Activated CD4-positive, alpha-beta T cell treated with anti-CD3 and anti-CD28 coated beads, Interleukin-2, amount 50 U/mL, for 24 hours (primary cell): ENCODE measurements at places on chromosomes 5 and 9.

- DNase-seq, result no peak
Observed at GRCh38 chr5:143124593-143124992, 278.9 kb downstream of the NR3C1 start.

DNA sequence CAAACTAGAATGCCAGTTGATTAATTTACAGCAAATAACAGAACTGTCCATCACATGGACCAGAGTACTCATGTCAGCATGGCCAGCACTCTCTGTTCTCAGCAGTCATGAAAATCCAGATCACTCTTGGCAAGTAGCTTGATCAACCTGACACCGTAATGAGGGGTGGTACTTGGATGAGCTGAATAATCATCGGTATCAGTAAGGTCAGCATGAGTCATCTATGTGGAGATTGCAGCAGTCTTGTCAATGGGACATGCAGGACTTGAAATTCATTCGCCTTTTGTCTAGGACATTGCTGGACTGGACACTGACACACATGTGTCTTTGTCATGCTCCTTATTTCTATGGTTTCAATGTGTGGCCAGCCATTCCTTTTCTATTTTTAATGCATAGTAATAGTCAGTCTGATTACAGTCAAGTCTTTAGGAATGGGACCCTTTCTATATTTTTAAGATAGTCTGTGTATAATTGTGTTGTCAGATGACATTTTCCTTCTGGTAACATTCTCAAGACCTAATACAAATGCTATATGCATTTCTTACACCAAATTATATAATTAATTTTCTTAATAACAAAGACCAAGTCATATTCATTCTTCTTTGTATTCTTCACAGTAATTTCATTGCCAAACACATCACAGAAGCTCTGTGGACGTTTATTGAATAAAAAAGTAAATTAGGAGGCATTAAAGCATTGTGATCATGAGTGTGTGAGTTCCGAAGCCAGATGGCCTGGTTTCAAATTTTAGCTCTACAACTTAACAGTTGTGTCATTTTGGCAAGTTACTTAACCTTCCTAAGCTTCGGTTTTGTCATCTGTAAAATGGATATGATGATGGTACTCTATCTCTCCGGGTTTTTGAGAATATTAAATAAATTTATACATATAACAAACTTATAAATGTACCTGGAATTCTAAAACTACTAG is 57.4 kb downstream of the ADAMTSL1 start:
- DNase-seq, result no peak

- no peak for DNase-seq
Observed at GRCh38 chr5:115798252-115798651, 18.2 kb downstream of the CDO1 start.

GRCh38 chr9:1094749-1095148 is 44.6 kb downstream of the DMRT2 start:
- DNase-seq, result no peak

DNA sequence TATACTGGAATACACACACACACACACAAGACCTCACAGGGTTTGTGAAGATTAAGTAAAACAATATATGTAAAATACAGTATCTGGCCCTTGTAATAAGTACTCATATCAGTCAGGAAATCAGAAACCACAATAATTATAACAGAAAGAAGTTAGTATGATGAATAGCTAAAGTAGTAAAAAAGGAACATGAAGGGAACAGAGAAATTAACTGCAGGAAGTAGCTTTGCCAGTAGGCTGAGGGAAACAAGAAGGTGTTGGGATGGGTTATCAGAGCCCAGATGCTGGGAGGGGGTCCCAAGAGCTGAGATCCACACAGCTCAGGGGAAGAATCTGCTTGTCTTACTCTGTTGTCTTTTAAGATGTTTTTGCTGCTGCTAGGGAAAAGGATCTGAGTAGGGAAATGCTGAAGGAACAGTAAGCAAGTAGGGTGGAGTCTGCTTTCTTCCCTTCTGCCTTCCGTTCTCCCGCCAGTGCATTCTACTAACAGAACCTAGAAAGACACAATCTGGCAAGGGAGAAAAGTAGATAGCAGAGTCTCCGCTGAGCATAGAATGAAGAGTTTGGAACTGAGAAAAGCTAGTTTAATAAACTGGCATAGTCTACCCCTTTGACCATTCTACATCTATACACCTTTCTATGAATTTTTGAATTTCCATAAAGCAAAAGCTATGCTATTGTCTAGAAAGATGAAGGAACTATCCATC is 55.3 kb upstream of the ALDH1A1 start:
- DNase-seq, result no peak

DNA sequence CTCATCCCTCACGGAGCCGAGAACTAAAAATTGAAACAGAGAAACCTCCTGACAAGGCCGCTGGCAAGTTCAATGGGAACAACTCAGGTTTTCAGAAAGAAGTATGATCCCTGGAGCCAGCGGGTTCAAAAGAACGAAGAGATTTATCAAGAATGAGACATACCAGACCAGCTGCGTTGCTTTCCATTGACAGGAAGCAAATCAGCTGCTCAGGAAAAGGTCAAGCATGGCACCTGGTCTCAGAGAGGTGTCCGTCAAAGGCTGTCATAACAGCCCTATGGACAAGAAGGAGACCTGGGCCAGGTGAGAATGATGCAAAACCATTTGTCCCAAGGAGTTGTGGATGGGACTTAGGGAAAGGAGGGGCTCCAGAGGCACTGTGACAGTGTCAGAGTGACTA is 34.9 kb upstream of the GNE start:
- DNase-seq, result no peak

DNA sequence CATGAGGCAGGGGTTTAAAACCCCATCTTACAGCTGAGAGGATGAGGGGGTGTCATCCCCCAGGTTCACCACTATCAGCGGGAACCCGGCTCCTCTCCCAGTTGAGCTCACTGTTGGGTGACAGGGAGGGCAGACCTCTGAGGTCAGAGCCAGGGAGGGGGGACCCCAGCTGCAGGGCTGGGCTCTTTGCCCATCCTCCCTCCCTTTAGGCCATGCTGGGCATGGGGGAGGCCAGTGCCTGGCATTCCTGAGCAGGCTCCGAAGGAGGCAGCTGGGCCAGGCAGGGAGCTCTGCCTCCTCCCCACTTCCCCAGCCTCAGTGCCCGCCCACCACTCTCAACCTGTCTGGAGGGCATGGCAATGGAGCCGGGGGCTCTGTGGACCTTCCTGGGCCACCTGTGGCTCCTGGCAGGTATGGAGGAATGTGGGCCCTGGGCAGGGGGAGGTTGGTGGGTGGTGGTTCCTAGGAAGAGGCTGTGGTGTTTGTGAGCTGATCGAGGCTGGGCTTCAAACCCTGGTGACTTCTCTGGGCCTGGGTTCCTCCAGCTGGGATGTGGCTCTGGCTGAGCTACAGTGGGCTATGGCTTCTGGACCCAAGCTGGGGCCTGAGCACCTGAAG is 12.6 kb downstream of the CRB2 start:
- no peak for DNase-seq

DNA sequence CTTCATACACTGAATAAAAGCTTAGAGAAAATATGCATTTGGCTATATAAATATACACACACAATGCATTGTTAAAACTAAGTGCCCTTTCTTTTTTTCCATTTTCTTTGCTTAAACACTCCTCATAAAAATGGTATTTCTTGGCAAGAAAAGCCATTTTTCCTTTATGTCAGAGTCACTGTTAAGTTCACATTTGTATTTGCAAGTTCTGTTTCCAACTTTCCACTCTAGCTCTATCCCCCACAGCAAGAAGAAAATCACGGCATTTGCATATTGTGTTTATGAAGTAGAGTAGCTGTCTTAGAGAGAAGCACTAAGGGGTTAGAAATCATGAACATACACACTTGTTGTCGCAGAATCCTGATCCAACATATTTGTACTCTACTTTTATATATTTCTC is 662.1 kb upstream of the MEF2C start:
- no peak for DNase-seq

DNA sequence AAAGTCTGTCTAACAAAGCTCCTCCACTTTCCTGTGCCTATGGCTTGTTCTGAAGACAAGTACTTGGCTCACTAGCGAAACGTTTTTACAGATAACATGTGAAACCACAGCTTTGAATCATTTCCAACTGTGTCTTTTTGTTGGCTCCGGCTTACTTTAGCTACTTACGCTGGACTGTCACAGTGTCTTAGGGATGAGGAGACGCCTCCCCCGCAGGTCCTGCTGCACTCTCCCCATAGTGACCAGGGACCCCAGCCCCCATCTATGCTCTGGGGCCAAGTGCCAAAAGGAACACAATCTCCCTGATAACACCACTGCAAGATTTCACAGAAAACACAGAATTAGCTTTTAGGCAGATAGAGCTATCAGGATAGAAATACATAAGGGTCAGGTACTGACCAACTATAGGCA is 219.1 kb downstream of the ADAMTS6 start:
- no peak for DNase-seq

- DNase-seq, result no peak
Observed at GRCh38 chr9:786405-786804, 55.1 kb upstream of the DMRT1 start.

GRCh38 chr9:136917902-136918301 is 26.6 kb downstream of the FBXW5 start:
- DNase-seq, result no peak

DNA sequence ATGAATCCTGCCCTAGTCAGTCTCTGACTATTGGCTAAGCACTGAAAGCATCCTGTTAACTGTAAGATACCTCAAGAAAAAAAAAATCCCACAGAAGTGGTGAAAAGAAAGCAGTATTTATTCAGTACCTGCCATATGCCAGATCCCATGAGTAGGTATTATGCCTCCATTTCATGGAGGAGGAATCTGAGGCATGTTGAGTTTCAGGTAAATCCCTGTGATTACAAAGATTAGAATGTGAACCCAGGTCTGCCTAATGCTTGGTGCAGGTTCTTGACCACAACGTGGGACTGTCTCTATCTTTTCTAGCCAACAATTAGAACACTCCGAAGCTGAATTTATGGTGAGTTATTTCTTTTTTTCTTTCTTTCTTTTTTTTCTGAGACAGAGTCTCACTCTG is 30.9 kb downstream of the SH3RF2 start:
- DNase-seq, result no peak

GRCh38 chr5:151772029-151772845 is 483 bp downstream of the G3BP1 start:
- DNase-seq, result no peak

GRCh38 chr5:68369457-68370125 is 154.0 kb downstream of the PIK3R1 start:
- peak; percentile 36 for DNase-seq

GRCh38 chr5:157283434-157283833 is 17.5 kb downstream of the CYFIP2 start:
- no peak for DNase-seq

- no peak for DNase-seq
Observed at GRCh38 chr5:155728146-155728856, 598.7 kb upstream of the SGCD start.

- DNase-seq, result no peak
Observed at GRCh38 chr5:158117467-158118160, 258.7 kb upstream of the CLINT1 start.

- DNase-seq, result no peak
Observed at GRCh38 chr5:167392240-167392639, 899.2 kb upstream of the WWC1 start.

- no peak for DNase-seq
Observed at GRCh38 chr9:113620377-113621161, 157.0 kb downstream of the RGS3 start.

- DNase-seq, result no peak
Observed at GRCh38 chr9:120917929-120918762, 8.4 kb downstream of the TRAF1 start.

GRCh38 chr5:119355244-119355638 is 578 bp upstream of the TNFAIP8 start:
- no peak for DNase-seq

DNA sequence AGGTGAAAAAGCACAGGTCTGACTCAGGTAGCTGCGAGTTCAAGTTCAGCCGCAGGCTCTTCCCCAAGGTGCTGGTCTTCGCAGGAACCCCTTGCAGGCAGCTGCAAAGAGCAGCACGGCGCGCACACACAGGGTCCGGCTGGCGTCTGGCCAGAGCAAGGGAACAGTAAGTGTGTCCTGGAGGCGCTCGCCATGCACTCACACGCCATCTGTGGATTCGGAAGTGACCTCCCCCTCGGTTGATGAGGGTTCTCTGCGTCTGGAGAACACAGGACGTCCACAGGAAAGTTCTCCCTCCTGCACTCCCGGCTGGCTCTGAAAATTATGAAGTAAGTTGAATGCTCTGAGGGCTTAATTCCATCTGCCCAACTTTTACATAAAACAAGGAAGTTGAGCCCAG is 14.0 kb upstream of the EGFL7 start:
- no peak for DNase-seq

- no peak for DNase-seq
Observed at GRCh38 chr5:67660149-67660548, 463.6 kb upstream of the CD180 start.

DNA sequence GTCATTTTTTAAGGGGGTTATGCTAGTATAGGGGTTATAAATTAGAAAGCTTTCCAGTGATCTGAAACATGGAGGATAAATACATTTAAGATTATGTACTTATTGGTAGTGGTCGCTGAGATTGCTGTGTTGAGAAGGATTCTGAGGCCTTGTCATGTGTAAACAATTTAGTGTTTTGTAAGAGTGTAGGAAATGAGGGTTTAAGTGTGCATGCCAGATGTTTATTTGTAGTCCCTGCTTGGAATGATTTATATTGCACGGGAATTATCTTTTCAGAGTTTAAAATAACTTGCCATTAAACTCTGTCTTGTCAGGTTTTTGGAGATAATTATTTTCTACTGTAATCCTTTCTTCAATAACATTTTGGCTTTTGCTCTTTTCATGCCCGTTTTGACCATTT is 19.4 kb downstream of the ZNF618 start:
- DNase-seq, result no peak

DNA sequence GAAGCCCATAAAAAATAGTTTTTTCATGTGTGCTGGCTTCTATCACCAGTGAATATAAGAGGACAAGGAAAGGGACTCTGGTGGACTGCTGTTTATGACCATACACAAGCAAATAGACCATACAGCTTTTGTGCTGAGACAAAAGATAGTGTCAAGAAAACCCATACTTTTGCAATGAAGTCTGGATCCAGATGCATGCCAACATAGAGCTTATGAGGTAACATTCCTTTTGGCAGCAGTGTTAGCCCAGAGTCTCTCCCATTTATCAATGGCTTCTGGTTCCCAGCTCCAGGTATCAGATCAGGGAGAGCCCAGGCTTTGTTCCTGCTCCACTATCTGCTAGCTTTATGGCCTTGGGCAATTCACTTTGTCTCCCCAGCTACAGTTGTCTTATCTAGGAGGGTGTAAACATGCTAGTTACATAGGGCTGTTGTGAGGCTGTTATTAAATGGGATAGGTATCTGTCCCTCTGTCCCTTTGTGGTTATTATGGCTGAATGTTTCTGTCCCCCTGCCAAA is 55.6 kb downstream of the CCDC192 start:
- no peak for DNase-seq

DNA sequence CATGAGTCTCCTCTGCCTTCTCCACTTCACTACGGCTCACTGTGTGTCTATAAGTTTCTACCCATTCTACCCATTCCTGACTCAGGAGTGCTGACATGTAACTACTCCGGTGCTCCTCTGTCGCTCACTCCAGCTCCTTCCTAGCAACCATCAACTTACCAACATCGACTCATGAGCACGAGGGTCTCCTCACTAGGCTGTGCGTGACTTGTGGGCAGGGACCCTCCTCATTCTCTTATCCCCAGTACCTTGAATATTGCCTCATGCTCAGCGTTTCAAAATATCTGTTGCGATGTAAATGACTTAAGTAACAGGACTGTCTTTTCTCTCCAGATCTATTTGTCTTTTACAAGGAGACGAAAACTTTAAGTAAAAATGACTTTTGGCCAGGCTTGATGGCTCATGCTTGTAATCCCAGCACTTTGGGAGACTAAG is 73.1 kb downstream of the BASP1 start:
- no peak for DNase-seq
